ENCODE measurements at places on chromosomes 12 and 14. TPM values are rescaled to one million over a fixed set of nuclear protein-coding genes. Genes with fewer than 3 reads are reported as not detected.

PPP1R36 gene
- 1.7 TPM for total RNA-seq

ANG gene
- total RNA-seq: 3.7 TPM

CNIH1 gene
- total RNA-seq: 196 TPM

EXOC3L4 gene
- not detected for total RNA-seq

TMEM30B gene
- 33.7 TPM for total RNA-seq

PLEKHG7 gene
- total RNA-seq: not detected

FANCM gene
- total RNA-seq: 9.0 TPM

TGM1 gene
- 21.9 TPM for total RNA-seq

HPD gene
- total RNA-seq: 0.17 TPM

RPS6KA5 gene
- 4.8 TPM for total RNA-seq

SLC10A1 gene
- not detected for total RNA-seq

OTUB2 gene
- total RNA-seq: 3.7 TPM

ESPL1 gene
- 6.8 TPM for total RNA-seq

RASSF9 gene
- total RNA-seq: 13.5 TPM

KRT2 gene
- total RNA-seq: not detected

KRT79 gene
- not detected for total RNA-seq

NUBPL gene
- 16.6 TPM for total RNA-seq

TARBP2 gene
- 21.2 TPM for total RNA-seq

IAPP gene
- total RNA-seq: not detected

OR4K13 gene
- not detected for total RNA-seq

CAPS2 gene
- total RNA-seq: 6.4 TPM

LALBA gene
- not detected for total RNA-seq

MDGA2 gene
- total RNA-seq: 0.17 TPM

ADGRD1 gene
- total RNA-seq: not detected

RERGL gene
- 0.83 TPM for total RNA-seq

SLC17A8 gene
- total RNA-seq: not detected

DPY19L2 gene
- 0.61 TPM for total RNA-seq

ZFYVE1 gene
- total RNA-seq: 32.7 TPM

RNF10 gene
- 152 TPM for total RNA-seq

PLD4 gene
- total RNA-seq: 0.09 TPM

RHOJ gene
- total RNA-seq: 3.0 TPM

PABPN1 gene
- 148 TPM for total RNA-seq

OTX2 gene
- total RNA-seq: not detected

WDHD1 gene
- total RNA-seq: 21.1 TPM

FOXG1 gene
- total RNA-seq: not detected

TSHR gene
- total RNA-seq: not detected

YARS2 gene
- 31.5 TPM for total RNA-seq

POTEG gene
- total RNA-seq: not detected

CBLN3 gene
- 3.1 TPM for total RNA-seq

CLEC4D gene
- total RNA-seq: not detected

CLEC4C gene
- total RNA-seq: not detected

CMA1 gene
- total RNA-seq: not detected
